ENCODE measurements at places on chromosomes 7 and 10.

- DNase-seq = no peak
Measured at GRCh38 chr10:115093776-115094408, 727 bp downstream of the ATRNL1 start.

- no peak for DNase-seq
Measured at GRCh38 chr7:19121977-19122588, 4.6 kb upstream of the TWIST1 start.

- DNase-seq = no peak
Measured at GRCh38 chr7:112497481-112497880, 16.7 kb downstream of the LSMEM1 start.

GRCh38 chr7:9148687-9149086, 715.3 kb downstream of the NXPH1 start:
- no peak for DNase-seq

All from HL-60 (cell line).